ENCODE measurements at places on chromosomes 5 and 9.

DNA sequence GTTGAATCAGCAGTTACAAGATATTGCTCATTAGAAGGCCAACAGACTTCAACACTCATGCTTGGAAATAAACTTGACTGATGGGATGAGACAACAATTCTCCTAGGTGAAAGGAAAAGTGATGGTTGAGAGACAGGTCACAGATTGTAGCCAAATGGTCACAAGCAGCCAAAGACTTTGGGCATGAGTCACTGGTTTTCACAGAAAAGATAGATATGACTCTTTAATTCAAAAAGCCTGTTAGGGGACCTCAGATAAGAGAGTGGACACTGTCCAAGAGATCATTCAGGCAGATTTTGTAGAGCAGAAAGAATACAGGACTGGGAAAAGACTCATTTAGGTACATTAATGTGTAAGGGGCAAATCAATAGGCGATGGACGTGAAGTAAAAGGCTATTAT, 982.5 kb downstream of the MAT2B start:
- DNase-seq = no peak

GRCh38 chr9:29339387-29339786, 1766.1 kb upstream of the C9orf72 start:
- DNase-seq = no peak

GRCh38 chr5:76221311-76221710, 138.1 kb downstream of the SV2C start:
- no peak for DNase-seq

- DNase-seq = no peak
Measured at GRCh38 chr5:148830211-148830610, 3.8 kb downstream of the ADRB2 start.

- no peak for DNase-seq
Measured at GRCh38 chr5:3384531-3384930, 211.1 kb upstream of the IRX1 start.

GRCh38 chr9:131117121-131117761, 8.1 kb upstream of the NUP214 start:
- DNase-seq = no peak

DNA sequence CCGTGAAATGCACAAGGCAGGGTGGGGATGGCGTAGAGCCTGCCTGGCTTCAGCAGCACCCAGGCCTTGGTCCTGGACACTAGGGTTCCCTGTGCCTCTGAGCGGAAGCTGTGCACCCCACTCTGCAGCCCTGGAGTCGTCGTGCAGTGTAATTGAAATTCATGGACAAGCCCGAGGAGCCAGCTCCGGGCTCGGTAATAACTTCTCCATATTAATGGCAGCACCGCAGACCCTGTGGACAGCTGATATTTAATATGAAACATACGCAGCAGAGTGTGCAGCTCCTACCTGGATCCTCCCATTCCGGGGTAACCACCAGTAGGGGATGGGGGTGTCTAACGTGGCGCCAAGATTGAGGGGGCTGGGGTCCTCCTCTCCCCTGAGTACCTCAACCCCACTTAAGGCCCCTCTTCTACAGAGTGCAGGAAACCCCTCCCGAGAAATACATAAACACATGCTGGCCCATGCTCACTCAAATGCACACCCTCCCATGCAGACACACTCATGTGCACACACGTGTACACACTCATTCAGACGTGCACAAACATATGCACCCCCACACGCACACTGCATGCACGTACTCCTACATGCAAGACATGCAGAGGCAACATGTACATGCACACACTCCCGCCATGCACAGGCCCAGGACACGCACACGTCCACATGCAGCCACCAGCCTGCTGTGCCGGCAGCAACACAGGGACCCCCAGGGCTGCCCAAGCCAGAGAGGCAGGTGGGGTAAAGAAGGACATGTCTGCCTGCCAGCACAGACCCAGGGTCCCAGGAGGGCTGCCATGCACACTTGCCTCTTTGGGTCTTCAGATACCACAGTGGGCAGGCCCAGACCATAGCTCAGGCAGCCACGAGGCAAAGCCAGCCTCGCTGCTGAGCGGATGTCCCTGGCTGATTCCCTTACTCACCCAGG, 8.1 kb downstream of the ADAMTS2 start:
- no peak for DNase-seq

DNA sequence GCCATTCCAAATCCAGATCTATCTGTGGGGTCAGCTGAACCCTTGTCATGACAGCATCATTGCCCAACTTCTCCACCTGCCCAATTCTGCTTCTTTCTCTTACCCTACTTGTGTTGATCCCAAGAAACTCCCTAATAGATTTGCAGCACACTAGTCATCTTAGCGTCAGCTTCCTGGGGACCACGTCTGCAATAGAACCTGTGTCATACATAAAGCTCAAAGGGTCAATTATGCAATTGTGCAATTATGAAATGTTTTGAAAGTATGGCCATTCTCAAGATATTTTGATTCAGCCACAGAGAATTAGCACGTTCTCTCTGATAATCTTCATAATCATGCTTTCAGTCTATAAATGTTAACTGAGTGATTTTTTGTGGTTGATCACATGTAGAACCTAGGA, 87.4 kb upstream of the PAPPA start:
- no peak for DNase-seq

Data from HuH-7.5 (cell line).